CD4-positive, alpha-beta T cell treated with Interleukin-15 for 1 hour (primary cell): ENCODE measurements at places on chromosomes 6 and 20.

DNA sequence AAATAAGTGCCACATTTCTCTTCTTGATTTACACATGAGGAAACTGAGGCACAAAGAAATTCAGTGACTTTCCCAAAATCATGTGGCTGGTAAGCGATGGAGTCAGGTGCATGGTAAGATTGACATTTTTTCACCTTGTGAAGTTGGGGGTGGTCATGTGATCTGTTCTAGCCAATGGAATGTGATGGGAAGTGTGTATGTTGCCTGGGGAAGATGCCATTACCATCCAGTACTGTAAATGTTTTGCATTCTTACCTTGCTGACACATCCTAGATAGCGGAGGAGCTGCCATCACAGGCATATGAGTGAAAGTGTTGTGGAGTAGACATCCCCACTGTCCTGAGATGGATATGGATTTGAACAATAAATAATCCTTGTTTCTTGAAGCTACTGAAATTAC, 499.6 kb upstream of the SULF2 start:
- no peak for DNase-seq

DNA sequence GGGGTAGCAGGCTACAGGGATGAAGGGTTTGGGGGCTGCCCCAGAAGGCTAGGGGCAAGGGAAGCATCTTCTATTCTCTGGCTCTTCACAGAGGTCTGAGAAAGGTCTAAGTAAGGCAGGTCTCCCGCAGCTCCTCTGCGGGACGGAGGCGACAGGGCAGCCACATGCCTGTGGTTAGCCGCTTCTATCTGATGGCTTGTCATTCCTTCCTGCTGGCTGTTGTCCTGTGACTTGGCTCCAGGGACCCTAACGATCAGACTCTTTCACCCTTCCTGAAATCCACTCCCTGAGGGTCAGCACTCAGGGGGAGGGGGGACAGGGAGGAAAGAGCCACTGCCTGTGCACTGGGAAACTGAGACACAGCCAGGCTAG, 673 bp downstream of the CST7 start:
- no peak for DNase-seq

- DNase-seq = no peak
These were observed 664.7 kb downstream of the QKI start for GRCh38 chr6:164079275-164079600.

GRCh38 chr6:329888-330691, 37.8 kb downstream of the DUSP22 start:
- DNase-seq = no peak

- no peak for DNase-seq
These were observed 251.0 kb upstream of the TCF21 start for GRCh38 chr6:133637874-133638273.

DNA sequence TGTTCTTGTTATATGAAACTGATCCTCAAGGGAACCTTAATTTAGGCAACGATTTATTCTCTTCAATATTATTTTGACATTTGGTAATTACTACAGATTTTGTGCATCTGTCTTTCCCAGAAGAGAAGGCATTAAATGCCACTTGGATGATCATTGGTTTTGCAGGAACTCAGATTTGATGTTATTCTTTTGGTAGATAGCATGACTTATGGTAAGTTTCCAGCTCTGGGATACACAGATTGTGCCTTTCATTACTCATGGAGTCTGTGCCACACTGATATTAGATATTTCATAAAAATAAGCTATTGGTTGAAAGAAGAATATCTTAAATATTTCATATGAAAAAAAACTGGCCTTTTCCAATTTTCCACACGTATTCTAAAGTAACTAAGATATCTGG, 120.1 kb downstream of the AIG1 start:
- no peak for DNase-seq

GRCh38 chr6:56766806-56767178, 124.1 kb upstream of the DST start:
- DNase-seq = no peak
